Stimulated activated CD8-positive, alpha-beta memory T cell treated with anti-CD3 and anti-CD28 coated beads, Interleukin-7, amount 100 ng/mL, for 1 hour (primary cell): ENCODE measurements at places on chromosomes 16 and 17.

GRCh38 chr16:57194512-57194911 lies 8.4 kb downstream of the RSPRY1 start:
- DNase-seq = no peak

- no peak for DNase-seq
Measured at GRCh38 chr17:72588961-72589360, 468.1 kb downstream of the SOX9 start.

DNA sequence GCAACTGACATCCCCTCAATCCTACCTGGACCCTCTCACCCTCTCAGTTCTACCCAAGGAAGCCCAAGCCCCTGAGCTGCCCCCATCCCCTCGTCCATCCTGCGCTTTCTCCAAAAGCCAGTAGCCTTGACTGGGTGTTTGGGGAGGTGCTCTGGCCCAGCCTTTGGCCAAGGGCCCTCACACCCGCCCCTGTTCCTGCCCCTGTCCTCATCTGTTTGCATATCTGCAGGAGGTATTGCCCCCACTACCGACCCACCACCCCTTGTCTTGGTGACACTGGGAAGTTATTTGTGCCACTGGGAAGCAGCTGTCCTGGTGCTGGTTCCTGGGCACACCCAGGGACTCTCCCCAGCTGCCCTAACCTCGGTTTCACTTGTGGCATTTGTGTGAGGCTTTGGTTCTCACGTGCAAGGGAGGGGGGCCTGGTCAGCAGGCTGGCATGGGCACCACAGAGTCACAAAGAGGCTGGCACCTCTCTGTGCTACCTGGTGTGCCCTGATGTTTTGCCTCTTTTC lies 75.3 kb downstream of the MRC2 start:
- DNase-seq = no peak

- DNase-seq = no peak
Measured at GRCh38 chr16:21264571-21265036, 13.5 kb downstream of the CRYM start.

DNA sequence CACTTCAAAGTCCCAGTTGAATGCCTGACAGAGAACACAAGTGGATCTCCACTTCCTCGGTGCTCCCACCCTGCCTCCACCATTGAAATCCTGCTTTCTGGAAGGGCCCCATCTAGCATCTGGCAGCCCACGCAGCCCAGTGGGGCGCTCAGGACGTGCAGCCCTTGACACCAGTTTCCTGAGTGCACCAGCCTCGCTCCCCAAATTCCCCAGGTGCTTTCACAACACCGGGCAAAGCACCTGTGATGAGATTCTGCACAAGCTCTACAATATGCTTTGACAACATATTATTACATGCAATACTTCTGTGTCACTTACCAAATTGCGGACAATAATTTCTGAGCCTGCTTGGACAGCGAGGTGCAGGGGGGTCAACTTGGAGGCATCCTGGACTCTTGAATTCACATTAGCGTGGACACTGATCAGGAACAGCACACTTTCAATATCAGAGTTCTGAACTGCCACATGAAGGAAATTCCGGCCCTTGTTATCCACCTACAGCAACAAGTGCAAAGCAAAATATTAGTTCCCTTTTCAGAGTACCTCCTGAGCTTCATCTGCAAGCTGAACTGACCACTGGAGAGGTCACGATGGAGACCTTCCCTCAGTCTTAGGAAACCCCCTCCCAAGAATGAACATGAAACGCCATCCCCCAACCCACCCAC lies 33.9 kb downstream of the CYB5D2 start:
- no peak for DNase-seq

- no peak for DNase-seq
Measured at GRCh38 chr16:68005211-68005610, 5.9 kb upstream of the DPEP2 start.

DNA sequence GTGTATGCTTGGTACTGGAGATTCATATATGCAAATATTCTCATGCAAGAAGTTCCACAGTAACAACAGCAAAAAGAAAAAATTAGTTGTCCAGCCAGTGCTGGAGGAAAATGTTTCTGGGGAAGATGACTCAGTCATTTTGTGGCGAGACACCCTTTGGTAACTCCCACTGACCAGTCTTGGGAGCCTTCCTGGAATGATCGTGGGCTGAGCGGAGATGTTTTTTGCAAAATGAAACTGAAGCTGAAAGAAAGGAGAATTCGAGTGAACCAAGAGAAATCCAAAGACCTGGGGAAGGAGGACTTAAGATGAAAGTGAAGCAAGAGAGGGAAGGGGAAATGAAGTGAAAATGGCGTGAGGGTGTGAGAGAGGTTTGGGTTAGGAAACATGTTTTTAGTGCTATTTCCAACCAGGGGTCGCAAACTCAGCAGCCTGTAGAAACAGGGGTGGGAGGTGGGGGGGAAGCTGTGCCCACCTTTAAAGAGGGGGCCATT lies 5.2 kb downstream of the ITPRIPL2 start:
- DNase-seq = no peak

DNA sequence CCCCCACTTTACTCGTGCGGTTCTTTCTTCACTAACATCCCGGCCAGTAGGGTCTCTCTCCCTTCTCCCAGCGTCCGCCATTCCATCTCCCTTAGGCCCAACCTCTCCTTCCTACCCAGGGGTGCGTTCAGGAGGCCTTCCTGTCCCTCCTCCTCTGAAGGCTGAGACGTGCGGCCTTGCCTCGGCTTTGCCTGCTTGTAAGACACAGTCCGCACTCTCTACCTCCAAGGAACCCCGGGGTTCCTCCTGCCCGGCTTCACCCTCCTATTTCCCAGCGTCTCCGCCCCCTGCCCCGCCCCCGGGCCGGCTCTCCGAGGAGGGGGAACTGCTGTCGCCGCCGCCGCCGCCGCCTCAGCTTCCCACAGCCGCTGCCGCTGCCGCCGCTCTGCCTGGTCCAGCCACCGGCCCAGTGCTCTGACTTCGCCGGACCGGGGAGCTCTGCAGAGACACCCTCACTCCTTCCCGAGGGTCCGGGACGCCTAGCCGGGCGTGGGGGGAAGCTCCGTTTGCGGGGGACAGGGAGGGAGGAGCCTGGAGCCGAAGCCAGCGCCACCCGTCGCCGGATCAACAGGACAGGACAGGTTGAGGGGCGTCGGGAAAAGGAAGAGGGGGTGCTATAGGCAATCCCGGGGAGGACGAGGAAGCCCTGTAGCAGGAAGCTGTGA lies 1.2 kb upstream of the FGF11 start:
- no peak for DNase-seq

GRCh38 chr17:9886141-9886930 lies 18.7 kb downstream of the RCVRN start:
- DNase-seq = no peak

- DNase-seq = no peak
Measured at GRCh38 chr17:34713687-34714086, 134.3 kb downstream of the TMEM132E start.

- DNase-seq = no peak
Measured at GRCh38 chr17:16887523-16888095, 84.3 kb downstream of the TNFRSF13B start.

DNA sequence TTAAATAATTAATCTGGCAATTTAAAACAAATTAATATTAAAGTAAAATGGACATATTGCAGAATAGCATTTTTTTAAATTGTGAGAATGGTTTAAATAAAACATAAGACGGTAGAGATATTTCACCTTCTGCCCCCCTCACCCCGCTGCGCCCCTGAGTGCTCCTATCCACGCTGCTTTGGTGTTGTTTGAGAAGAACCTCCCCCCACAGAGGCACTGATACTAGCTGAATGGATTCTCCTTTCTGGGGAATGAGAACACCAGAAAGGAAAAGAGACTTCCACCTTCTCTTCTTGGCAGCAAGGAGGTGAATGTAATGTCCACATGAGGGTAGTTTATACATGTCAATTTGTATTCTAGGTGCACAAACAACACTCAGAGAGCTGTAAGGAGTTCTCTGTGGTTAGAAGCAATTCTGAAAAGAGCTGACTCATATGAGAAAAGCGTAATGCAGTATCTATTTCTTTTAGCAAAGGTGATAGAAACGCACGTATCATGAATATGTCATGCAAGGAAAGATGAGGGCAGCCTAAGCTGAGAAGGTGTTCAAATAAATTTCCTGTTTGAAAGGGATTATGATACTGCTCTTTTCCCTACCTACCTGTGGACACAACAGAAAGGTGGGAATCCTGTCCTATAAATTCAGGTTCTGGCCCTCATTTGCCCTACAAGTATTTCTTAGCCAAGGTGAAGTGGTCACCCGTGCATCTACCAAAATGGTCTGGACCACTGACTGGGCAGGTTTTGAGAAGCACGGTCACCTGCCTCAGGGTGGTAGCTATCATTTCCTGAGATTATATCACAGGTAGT lies 126.9 kb downstream of the PARN start:
- DNase-seq = no peak

DNA sequence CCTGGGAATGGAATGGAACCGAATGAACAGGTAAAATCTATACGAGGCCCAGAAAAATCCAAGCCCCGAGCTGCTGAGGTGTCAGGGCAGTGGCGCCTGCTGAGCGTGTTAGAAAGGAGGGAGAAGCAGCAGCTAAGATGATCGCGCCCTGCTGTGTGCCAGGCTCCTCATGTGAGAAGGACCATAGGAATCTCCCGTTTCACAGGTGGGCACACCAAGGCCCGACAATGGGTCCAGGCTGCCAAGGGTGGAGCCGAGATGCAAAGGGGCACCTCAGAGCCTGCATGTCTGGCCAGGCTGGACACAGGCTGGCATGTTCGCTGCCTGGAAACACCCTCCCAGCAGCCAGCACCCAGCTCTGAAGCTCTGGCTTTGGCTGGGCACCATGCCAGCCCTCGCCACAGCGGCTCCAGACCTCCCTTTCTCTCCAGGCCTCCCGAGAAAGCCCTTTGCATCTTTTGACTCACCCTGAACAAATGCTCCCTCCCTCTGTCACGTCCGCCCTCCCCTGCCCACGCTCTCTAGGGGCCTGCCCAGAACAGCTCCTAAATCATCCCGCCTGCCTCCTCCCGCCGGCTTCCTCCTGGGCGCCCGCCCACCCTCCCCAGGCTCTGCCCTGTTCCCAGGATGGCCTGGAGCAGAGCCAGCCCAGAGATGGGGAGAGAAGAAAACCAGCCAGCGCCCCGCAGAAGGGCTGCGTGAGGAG lies 217.8 kb upstream of the GSE1 start:
- DNase-seq = no peak

DNA sequence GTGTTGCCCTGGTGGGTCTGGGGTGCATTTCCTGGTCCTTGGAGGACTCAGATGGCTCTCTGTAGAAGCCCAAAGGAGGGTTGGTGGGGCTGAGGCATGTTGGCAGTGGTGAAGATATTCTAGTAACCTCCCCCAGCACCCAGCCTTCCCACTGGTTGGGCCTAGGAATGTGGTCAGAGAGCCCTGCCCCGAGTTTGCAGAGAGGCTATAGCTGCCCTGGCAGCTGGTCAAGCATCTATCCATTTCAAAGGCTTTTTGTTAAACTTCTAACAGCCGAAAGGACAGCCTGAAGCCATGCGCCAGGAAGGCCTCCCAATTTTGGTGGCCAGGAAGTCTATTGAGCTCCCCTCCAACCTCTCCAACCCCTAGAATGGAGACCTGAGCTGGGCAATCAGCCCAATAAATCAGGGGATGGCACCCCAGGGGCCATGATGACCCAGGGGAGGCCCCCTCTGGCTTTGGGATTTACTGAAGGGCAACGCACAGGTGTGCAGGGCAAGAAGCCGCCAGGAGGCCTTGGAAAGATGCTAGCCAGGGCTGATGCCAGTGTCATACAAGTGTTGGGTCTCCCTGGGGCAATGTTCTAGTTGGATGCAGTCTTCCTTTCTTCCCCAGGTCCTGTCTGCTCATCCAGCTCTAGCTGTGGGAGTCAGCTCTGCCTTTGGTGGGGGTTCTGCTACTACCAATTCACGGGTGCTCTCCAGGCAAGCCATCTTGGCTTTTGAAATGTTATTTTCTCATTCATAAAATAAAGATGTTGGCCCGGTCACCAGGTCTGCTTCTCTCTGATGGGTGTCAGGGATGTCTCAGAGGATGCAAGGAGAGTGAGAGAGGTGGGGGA lies 30.9 kb upstream of the AXIN2 start:
- no peak for DNase-seq

DNA sequence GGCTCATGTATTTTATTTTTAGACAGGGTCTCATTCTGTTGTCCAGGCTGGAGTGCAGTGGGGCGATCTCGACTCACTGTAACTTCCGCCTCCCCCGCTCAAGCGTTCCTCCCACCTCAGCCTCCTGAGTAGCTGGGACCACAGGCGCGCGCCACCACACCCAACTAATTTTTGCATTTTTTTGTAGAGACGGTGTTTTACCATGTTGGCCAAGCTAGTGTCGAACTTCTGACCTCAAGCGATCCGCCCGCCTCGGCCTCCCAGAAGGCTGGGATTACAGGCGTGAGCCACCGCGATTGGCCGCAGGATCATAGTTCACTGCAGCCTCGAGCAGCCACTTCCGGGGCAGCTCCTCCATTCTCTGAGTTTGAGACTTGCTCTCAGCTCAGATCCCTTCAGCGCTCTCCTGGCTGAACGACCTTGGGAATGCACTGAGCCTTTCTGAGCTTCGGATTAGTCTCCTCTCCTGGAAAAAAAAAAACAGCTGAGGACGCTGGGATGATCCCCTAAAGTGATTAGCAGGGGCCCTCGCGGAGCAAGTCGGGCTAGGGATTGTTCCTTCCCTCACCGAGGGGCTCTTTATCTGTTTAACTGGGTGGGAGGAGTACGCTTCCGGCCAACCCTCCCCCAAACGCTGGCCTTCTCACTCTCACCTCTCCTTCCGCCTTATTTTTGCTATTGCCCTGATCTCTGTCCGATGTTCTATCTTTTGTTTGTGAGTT lies 1.1 kb upstream of the PKMYT1 start:
- no peak for DNase-seq

DNA sequence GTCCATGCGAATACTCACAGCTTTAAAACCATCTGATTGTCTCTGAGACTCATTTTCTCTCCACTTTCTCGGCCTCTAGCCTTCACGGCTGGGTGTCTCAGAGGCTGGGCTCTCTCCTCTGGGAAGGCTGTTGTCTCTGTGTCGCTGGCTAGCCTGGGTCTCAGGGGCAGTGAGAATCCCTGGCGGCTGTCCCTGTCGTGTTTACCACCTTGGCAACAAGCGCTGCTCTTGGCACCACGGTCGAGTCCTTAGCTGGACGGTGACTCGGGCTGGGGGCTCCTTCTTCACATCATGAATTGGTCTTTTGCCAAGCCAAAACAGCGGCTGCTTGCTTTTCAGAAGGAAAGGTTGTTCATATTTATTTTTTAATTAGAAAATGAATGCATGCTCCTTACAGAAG lies 81.1 kb downstream of the MSI2 start:
- DNase-seq = no peak
